ENCODE measurements at places on chromosomes 2 and 18.

- DNase-seq: no peak
These were observed 16.6 kb downstream of the RTP5 start for GRCh38 chr2:241885946-241886643.

DNA sequence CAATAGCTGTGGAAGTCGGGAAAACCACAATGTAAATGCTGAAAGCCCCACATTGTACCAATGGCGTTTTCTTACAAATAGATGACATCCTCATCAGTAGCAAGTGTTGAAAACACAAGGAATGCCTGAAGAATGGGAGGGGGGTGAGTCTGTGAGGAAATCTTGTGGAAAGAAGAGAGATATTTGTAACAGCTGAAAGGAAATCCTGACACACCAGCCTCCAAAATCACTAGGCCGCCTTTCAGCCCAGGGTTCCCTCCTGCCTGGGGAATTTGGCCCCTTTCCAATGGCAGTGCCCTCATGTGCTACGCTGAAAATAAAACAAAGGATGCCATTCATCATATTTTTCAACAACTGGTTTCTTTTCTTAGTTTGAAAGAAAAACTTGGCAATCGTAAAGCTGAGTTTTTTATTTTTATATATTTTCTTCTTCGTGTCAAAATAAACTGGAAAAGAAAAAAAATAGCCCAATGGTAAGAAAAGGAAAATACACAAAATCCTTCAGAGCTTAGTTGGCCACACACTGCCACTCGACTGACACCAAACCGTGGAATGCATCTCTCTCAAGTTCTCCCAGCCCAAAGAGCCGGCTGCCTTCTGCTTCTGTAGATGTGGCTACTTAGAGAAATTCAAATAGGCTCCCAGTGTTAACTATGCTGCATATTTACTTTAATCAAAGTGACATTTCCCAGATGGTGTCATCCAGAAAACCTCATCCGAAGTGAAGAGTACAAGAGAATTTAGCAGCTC lies 52.0 kb downstream of the FTCDNL1 start:
- no peak for DNase-seq

GRCh38 chr18:28338316-28338715 lies 161.4 kb upstream of the CDH2 start:
- no peak for DNase-seq

DNA sequence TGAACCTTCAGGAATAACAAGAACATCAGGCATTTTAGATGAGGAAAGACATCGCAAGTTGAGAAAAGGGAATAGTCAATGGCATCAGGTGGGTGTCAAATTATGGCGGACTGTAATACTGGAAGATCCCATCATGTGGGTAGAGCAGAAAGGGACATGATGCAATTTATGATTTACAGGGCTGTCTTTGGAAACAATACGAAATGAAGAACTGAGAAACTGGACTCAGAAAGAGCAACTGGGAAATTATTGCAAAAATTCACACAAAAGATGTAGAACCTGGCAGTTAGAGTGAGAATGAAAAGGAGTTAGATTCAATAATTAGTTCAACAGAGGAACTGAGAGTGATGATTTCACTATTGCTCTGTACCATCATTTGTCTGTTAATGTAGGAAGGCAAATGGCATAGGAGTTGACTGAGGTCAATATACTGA lies 1635.0 kb upstream of the ACVR2A start:
- no peak for DNase-seq

DNA sequence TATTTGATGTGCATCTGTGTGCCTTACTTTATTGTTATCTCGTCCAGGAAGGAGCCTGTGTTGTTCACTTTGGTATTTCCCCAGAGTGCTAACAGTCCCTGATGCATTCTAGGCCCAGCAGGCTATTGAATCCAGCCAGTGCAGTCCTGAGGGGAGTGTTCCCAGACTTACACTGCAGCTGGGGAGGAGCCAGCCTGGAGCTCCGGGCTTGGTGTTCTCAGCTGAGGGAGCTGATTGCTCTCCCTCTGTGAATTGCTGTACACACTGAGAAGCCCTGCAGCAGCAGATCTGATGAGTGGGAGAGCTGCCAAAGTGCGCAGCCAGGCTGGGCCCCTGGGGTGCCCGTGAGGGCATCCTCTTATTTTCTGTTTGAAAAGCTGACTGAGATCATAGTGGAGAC lies 159.2 kb downstream of the GALNT3 start:
- DNase-seq: no peak

- no peak for DNase-seq
These were observed 11.7 kb upstream of the FBXO11 start for GRCh38 chr2:47918043-47918442.

GRCh38 chr2:19369341-19369955 lies 11.0 kb upstream of the OSR1 start:
- DNase-seq: no peak

Data from activated CD4-positive, alpha-beta T cell treated with anti-CD3 and anti-CD28 coated beads for 48 hours (primary cell).